CD4-positive, alpha-beta T cell (primary cell): ENCODE measurements at places on chromosomes 4 and X.

DNA sequence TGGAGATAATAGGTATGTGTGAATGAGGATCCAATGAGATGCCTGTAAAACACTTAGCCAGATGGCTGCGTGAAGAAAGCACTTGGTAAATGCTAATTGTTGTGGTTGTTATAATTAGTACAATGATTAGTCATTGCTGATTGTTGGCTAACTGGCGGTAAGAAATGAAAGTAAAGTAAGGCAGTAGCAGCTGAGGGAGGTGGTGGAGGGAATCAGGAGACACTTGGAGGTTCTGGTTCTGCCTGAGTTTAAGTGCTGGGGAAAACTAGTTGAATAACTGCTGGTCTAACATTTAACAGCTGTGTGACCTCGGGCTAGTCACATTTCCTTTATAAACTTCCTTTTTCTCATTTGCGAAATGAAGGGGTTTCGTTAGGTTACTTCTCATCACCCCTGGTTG, 30.9 kb downstream of the CD38 start:
- no peak for DNase-seq

GRCh38 chrX:125132274-125132673, 187.4 kb upstream of the TEX13C start:
- no peak for DNase-seq

GRCh38 chr4:5827108-5828004, 65.5 kb downstream of the CRMP1 start:
- DNase-seq: no peak

- DNase-seq: no peak
These were observed 33.0 kb downstream of the AFF1 start for GRCh38 chr4:86967798-86968197.

DNA sequence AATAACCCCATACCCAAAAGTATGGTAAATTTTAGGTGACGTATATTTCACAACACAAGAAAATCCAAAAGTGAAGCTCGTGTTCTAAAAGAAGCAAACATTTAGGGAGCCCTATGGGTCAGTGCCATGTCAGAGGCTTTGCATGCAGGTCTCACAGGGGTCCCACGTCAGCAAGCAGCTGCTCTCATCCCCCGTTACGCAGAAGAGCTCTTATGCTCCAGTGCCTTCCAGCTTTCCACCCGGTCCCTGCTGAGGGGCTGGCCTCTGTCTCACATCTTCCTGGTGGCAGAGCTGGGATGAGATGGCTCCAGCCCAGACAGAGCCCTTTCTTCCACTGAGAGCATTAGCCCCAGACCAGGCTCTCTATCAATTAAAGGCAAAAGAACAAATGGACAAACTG, 82.0 kb downstream of the IRF2 start:
- no peak for DNase-seq

- DNase-seq: no peak
These were observed 57.2 kb upstream of the RAB9B start for GRCh38 chrX:103889216-103889615.

DNA sequence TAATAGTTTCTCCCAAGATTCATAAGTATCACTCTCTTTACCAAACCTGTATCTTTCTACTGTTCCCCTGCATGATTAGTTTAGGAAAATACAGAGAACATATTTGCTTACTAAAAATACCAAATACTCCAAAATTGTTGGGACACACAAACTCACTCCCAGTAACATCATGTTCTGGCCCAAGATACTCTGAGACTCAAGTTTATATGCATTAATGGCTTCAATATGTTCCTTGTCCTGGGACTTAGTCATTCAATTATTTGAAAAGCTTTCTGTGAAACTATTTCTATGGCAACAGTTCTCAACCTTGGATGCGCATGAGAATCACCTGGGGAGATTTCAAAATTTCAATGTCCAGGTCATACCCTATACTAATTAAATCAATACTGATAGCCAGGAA, 138.9 kb upstream of the PTCHD1 start:
- DNase-seq: no peak

GRCh38 chr4:151629097-151629783, 131.6 kb downstream of the GATB start:
- DNase-seq: no peak

- DNase-seq: no peak
These were observed 1819.5 kb upstream of the TENM3 start for GRCh38 chr4:180423712-180424057.

GRCh38 chrX:131595120-131595519, 51.2 kb downstream of the OR13H1 start:
- no peak for DNase-seq

DNA sequence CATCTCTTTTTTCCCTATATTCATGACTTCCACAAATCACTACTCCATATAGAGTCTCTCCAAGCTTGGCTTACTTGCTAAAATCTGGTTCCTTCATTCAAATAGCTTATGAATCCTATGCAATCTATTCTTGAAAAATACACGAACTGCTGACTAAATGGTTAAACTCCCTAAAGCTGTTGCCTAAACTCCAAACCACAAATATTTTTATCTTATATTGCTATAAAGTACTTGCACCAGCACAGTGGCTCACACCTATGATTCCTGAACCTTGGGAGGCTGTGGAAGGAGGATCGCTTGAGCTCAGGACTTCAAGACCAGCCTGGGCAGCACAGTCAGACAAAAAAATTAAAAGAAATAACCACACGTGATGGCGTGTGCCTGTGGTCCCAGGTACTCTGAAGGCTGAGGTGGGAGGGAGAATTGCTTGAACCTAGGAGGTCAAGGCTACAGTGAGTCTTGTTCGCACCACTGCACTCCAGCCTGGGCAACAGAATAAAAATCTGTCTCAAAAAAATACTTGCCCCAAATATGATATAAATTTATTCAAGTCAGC, 2.2 kb downstream of the FBXO8 start:
- DNase-seq: no peak

- DNase-seq: no peak
These were observed 460.3 kb downstream of the MID1IP1 start for GRCh38 chrX:39261446-39262147.

GRCh38 chrX:9597361-9598035, 132.6 kb downstream of the TBL1X start:
- DNase-seq: no peak

GRCh38 chrX:41334363-41335197, 618 bp downstream of the DDX3X start:
- DNase-seq: peak; percentile 69

DNA sequence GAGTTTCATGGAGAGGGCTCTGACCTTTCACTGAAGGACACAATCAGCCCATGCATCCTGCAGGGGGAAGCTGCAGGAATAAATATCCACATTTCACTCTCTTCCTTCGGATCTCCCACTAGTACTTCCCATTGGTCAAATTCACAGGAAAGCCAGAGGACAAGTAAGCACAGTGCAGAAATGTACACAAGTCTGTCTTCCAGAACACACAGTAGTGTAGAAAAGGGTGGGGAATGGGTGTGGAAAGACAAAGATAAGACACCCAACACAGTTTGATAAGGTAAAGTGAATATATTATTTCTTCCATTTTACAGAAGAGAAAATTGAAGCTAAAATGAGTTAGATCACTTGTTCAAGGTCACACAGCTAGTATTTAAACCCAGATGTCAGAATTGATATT, 81.1 kb upstream of the PCDH19 start:
- no peak for DNase-seq

GRCh38 chrX:63855896-63856295, 70.9 kb upstream of the ARHGEF9 start:
- DNase-seq: no peak

DNA sequence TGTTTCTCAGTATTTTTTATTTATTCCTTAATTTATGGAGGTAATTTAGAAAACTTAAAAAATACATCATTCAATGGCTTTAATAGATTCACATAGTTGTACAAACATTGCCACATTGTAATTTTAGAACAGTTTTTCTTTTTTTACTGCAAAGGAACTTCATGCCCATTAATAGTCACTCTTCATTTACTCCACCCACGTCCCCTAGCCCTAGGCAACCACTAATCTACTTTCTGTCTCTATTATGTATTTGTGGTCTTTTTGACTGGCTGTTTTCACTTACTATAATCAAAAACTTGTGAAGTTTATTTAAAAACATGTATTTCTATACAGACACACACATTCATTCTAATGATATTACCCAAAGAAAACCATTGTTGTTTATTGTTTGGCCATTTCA, 664.8 kb downstream of the GRID2 start:
- DNase-seq: no peak

GRCh38 chr4:48815483-48815882, 15.4 kb upstream of the OCIAD1 start:
- DNase-seq: no peak

GRCh38 chr4:24519649-24520048, 64.7 kb downstream of the DHX15 start:
- no peak for DNase-seq

DNA sequence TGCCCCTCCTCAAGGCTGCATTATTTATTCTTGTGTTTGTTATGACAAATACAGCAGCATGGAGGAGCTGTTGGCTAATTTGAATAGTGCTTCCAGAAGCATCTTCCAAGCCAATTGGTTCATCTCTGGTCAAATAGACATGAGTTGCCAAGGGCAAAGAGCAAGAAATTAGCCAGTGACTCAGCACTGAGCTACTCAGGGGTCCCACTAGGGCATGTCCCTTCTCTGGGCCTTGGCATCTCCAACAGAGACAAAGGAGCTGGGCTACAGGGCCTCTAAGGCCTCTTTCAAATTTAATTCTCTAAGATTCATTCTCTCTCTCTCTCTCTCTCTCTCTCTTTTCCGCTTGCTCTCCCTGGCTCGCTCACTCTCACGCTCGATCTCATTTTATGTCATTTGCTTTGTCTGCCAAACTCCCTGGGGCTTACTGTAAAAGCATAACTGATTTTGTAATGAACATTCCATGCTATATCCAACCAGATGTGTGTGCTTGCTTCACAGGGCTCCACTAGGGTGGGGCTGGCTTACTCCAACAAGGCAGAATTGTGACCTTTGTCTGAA, 86.7 kb upstream of the MAGEA4 start:
- no peak for DNase-seq

- no peak for DNase-seq
These were observed 183.9 kb downstream of the SNCA start for GRCh38 chr4:89653012-89653411.

GRCh38 chrX:31931225-31931624, 859.4 kb upstream of the FTHL17 start:
- DNase-seq: no peak

DNA sequence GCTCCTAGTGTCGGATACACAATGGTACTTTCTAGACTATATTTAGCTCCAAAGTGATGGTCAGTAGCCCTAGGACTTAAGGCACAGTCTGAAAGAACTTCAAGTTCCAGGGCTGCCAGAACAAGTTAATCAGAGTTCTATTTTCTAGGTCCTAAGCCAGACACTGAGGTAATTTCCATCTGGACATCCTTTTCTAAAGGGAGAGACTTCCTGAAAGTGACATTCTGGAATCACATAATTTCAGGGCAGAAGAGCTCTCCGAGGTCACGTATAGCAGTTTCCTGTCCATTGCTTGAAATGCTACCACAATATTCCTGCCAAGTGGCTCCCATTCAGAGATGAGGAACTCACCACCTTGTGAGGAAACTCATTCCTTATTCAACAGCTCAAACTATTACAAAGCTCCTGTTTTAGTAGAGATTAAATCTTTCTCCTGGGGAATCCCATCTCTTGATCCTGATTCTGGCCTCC, 117.9 kb downstream of the COL25A1 start:
- DNase-seq: no peak

DNA sequence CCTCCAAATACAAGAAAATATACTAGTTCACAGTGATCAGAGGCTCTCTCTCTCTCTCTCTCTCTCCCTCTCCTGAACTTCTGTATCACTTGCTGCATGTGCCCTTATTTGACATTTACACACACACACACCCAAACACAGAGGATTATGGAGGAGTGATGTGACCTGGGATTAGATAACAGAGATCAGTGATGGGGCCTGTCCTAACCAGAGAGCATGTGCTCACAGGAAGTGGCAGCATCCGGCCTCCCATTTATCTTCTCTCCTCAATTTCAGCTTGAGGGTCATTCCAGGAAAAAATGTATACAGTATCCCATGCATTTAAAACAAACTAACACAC, 143.0 kb downstream of the TSPAN5 start:
- no peak for DNase-seq

- no peak for DNase-seq
These were observed 12.7 kb upstream of the DGKK start for GRCh38 chrX:50483283-50483682.

DNA sequence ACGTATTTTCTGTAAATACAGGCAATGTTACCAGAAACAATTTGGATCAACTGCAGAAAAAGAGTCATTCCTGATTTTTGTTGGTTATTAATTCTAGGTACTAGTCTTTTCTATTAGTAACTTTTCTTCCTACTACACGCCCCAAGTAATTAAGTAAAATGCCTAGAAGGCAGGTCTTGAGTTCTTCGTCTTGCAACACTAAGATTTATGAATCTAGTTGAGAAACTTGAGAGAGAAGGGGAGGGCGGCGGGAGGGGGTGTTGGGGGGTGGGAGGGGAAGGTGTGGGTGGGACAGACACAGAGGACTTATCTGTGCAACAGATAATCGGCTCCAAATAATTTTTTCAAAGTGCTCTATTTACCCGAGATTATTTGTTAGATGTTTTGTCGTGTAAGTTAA, 3.0 kb downstream of the RAP2C start:
- DNase-seq: peak; percentile 1

DNA sequence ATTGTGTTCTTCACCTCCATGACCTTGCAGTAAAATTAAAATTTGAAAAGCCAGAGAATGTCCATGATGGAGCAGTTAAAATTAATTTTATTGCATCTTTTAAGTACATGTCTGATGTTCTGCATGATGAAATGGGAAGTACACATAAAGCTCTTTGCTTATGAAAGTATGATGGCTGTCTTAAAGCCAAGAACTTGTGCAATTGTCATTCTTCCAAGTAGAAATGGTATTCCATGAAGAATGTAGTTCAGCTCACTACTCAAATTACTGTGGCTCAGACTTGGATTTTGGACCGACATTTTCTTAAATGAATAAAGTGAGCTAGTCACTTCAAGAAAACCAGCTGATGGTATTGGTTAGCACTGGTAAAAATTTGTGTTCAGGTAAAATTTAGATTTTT, 161.7 kb upstream of the CXCL13 start:
- DNase-seq: no peak

DNA sequence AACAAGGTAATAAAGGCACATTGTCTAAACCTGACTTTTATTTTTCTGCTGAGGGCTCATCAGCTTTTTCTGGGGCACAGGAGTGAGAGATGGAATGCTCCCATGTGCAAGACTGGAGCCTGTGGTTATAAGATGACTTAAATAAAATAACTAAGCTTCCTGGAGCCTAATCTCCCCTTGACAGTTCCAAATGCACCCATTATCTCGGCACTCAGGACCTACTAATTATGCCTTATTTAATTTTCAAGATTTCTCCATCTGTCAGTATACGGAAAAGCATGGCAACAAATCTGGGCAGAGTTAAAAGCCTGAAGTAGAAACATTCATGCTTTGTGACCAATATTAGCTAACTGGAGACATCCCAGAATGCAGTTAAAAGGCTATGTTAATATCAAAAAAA, 416.7 kb upstream of the TEX13C start:
- DNase-seq: no peak
